ENCODE measurements at places on chromosomes 13 and 19.

GRCh38 chr13:30736461-30737320, 1.3 kb downstream of the ALOX5AP start:
- DNase-seq, result no peak

- peak; percentile 23 for DNase-seq
These were observed 804 bp downstream of the ZNF708 start for GRCh38 chr19:21328406-21328805.

DNA sequence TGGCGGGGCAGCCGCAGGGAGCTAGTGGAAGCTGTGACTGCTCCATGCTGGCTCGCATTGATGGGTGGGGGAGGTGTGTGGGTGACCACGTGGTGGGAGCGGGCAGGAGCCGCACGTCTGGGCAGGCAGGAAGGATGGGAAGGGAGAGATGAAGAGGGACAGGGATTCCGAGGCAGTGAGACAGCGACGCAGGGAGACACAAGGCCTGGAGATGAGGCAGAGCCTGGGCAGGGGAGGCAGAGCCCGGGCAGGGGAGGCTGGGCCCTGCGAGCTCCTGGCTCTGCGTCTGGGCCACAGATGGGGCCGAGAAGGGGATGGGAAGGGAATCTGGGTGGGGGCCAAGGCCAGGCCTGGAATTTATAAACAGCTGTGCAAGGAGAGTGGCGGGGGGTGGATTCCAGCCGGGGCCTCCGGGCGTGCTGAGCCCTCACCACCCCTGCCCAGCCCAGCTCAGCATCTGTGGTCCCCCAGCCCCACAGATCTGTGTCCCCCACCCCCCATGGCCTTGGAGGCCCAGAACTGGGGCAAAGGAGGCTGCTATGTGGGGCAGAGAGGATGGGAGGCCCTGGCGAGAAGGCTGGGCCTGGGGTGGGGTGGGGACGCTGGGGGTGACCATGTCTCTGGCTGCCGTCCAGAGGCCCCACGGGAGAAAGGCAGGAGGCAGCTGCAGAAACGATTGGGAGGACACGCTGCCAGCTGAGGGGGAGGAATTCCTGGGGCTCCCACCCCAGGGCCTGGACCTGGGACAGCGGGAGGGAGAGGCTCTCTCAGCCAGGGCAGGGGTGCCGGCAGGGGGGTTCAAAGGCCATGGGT, 6.0 kb downstream of the EHD2 start:
- DNase-seq, result no peak

- DNase-seq, result peak; percentile 53
These were observed 8.0 kb downstream of the ATP4A start for GRCh38 chr19:35555301-35556005.

DNA sequence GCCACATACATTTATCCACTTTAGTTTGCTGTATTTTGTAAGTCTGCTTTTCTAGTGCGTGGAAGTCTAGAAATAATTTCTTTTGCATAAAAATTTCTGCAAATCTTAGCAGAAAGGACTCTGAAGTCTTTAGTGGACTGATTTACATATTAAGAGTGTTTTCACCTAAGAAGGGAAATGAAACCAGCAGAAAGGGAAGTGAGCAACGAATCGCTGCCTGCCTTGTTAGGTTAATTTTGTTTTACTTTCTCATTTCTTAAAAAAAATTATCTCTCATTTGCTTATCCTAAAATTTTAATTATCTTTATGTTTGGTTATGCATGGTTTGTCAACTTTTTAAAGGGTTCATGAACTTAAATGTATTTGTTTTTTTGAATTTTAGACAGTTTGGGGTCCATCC, 767 bp upstream of the GPR18 start:
- peak; percentile 70 for DNase-seq

All from GM12865 (cell line).